ENCODE measurements at places on chromosomes 12 and 14.

- no peak for DNase-seq
Observed at GRCh38 chr12:18546399-18546798, 191.4 kb downstream of the PLCZ1 start.

GRCh38 chr12:12004524-12004923 is 66.2 kb upstream of the BCL2L14 start:
- no peak for DNase-seq

- DNase-seq: no peak
Observed at GRCh38 chr12:64608901-64609535, 1.3 kb upstream of the RASSF3 start.

GRCh38 chr14:67572608-67573007 is 27.5 kb downstream of the PIGH start:
- no peak for DNase-seq

GRCh38 chr14:68666899-68667298 is 126.0 kb downstream of the ZFP36L1 start:
- no peak for DNase-seq

DNA sequence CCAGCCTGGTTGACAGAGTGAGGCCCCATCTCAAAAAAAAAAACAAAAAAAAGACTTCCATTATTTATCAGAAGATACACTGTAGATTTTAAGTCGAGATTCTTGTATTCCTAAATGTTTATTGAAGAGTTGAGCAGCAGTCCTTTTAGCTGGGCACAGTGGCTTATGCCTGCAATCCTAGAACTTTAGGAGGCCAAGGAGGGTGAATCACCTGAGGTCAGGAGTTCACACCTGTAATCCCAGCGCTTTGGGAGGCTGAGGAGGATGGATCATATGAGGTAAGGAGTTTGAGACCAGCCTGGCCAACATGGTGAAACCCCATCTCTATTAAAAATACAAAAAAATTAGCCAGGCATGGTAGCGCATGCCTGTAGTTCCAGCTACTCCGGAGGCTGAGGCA is 57.6 kb downstream of the HEATR5A start:
- DNase-seq: no peak

- DNase-seq: no peak
Observed at GRCh38 chr12:101935890-101936746, 58.7 kb downstream of the DRAM1 start.

- no peak for DNase-seq
Observed at GRCh38 chr14:23613242-23614070, 22.7 kb upstream of the DHRS2 start.

GRCh38 chr14:22822016-22822570 is 6.9 kb upstream of the SLC7A7 start:
- DNase-seq: no peak
